ENCODE measurements at places on chromosomes 1 and 21. TPM values are rescaled to one million over a fixed set of nuclear protein-coding genes. Genes with fewer than 3 reads are reported as not detected.

GRCh38 chr1:101945884-101946283 lies 50.8 kb downstream of the OLFM3 start:
- H3K4me3 ChIP-seq: no peak overlapping the region
- H3K4me1 ChIP-seq: no peaks in the 10 kb centered on the region
- H3K27me3 ChIP-seq: no peaks in the 10 kb centered on the region
- no peaks in the 10 kb centered on the region for H3K36me3 ChIP-seq
- DNase-seq: no peak

The AHDC1 gene
- 26.5 TPM for total RNA-seq

- H3K36me3 ChIP-seq: peaks cover 3% of the 10 kb centered on the region
- no peak for DNase-seq
- no peak overlapping the region for H3K4me3 ChIP-seq
These were observed 1712.5 kb downstream of the NCAM2 start for GRCh38 chr21:22710721-22711120.

- no peak overlapping the region for H3K4me3 ChIP-seq
- H3K27ac ChIP-seq: no peak overlapping the region
- H3K27me3 ChIP-seq: no peaks in the 10 kb centered on the region
- no peaks in the 10 kb centered on the region for H3K36me3 ChIP-seq
These were observed 119.0 kb downstream of the TNFSF18 start for GRCh38 chr1:172931761-172932160.

The IFNLR1 gene
- total RNA-seq: 3.3 TPM

DNA sequence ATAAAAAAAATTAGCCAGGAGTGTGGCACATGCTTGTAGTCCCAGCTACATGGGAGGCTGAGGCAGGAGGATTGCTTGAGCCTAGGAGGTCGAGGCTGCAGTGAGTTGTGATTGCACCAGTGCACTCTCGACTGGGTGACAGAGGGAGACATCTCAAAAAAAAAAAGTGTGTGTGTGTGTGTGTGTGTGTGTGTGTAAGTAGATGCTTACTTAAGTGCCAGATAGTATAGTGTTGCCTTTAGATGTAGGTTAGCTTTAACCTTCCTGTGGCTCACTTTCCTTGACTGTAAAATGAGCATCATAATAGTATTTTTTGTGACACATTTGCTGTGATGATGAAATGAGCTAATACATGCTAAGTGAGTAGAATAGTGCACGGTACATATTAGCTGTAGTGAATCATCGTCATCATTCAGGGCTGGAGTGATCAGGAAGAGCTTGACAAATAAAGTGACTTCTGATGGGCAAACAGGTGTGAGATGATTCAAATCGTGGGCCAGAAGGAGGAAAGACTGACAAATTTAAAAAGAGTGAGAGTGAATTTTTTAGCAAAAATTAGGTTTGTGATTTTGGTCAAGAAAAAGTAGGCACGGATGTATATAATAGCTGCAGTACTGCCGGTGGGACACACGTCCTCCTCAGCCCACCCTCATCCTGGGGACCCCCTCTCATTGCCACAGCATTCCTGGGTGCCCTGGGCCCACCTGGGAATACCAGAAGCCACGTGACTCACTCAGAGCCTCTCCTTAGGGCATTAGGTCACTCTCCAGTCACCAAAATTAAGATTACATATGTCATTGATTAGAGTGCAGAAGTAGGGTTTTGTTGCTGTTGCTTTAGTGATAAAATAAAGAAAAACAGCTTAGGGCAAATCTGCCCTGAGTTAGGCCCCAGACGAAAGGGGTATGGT lies 33.9 kb downstream of the EIF2D start:
- no peak for DNase-seq
- H3K36me3 ChIP-seq: no peaks in the 10 kb centered on the region
- no peaks in the 10 kb centered on the region for H3K27me3 ChIP-seq
- peaks cover 8% of the 10 kb centered on the region for H3K4me1 ChIP-seq

- H3K36me3 ChIP-seq: no peaks in the 10 kb centered on the region
- no peak overlapping the region for H3K4me3 ChIP-seq
- H3K27ac ChIP-seq: no peak overlapping the region
- peaks cover 4% of the 10 kb centered on the region for H3K4me1 ChIP-seq
These were observed 31.0 kb upstream of the EFCAB14 start for GRCh38 chr1:46749921-46750404.

The SPRR2B gene
- total RNA-seq: not detected

- no peak overlapping the region for H3K27ac ChIP-seq
- H3K36me3 ChIP-seq: peaks cover 19% of the 10 kb centered on the region
- no peaks in the 10 kb centered on the region for H3K27me3 ChIP-seq
These were observed 99.3 kb downstream of the CEP350 start for GRCh38 chr1:180053594-180054567.

The DDAH1 gene
- 23.1 TPM for total RNA-seq

GRCh38 chr1:185539277-185539943 lies 194.8 kb upstream of the HMCN1 start:
- no peak overlapping the region for H3K4me3 ChIP-seq
- no peak overlapping the region for H3K27ac ChIP-seq
- H3K4me1 ChIP-seq: no peaks in the 10 kb centered on the region
- H3K27me3 ChIP-seq: no peaks in the 10 kb centered on the region
- no peak for DNase-seq

All from neural progenitor cell (in vitro differentiated cells).